GM23248 (cell line): ENCODE measurements at places on chromosomes 3 and 15.
A peak's percentile ranks its signal among the peaks of the same experiment; 100 is the strongest.

GRCh38 chr3:36487616-36488015, 107.3 kb downstream of the STAC start:
- DNase-seq = no peak
- H3K36me3 ChIP-seq = no peaks in the 10 kb centered on the region
- no peaks in the 10 kb centered on the region for H3K27me3 ChIP-seq
- H3K27ac ChIP-seq = no peak overlapping the region

- no peak overlapping the region for H3K27ac ChIP-seq
- no peaks in the 10 kb centered on the region for H3K27me3 ChIP-seq
- H3K4me3 ChIP-seq = no peak overlapping the region
Observed at GRCh38 chr3:111691293-111691909, 96.3 kb upstream of the ZBED2 start.

GRCh38 chr15:44102675-44103254, 92.3 kb downstream of the FRMD5 start:
- H3K36me3 ChIP-seq = no peaks in the 10 kb centered on the region
- H3K4me1 ChIP-seq = peaks cover 47% of the 10 kb centered on the region
- DNase-seq = peak; percentile 99
- no peaks in the 10 kb centered on the region for H3K27me3 ChIP-seq

DNA sequence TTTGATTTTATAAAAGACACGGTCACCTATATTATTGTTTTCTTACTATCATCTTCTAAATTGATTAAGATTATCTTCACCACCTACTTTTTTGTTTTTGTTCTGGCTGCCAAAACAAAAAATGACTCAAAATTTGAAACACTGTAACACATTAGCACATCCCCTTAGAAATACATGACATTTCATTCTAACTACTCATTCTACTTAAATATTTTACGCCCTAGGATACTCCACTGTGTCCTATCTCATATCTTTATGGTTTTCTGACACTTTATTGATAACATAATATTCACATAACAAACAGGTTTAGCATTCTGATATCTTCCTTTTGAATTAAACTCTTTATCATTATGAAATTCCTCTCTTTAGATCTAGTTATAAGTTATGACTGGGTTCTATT, 656.2 kb downstream of the GBE1 start:
- H3K36me3 ChIP-seq = no peaks in the 10 kb centered on the region
- H3K4me3 ChIP-seq = no peak overlapping the region
- H3K4me1 ChIP-seq = no peaks in the 10 kb centered on the region; the same call in 1 of the 2 replicates

DNA sequence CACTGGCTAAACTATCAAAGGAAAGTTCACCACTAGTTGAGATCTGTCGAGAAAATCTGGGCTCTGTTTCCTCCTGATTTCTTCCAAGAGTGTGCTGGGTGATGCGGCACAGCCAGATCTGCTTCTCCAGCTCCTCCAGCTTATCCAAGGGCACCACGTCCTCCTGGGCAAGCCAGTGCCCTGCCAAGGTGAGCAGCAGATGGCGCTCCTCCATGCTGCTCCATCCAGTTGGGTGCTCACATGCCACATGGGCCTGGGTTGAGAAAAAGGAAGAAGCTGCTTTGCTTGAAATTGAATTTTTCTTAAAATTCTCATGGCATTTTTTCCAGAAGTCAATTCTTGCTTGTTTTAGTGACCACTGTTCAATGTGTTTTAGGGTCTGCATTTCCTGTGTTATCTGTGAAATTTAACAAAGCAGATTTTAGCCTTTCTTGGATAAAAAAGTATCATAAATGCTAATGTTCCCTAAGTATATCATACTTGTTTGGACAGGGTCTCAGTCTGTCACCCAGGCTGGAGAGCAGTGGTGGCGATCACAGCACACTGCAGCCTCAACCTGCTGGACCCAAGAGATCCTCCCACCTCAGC, 47.3 kb downstream of the EIF3J start:
- H3K36me3 ChIP-seq = peaks cover 72% of the 10 kb centered on the region
- peak; percentile 45 for DNase-seq
- no peaks in the 10 kb centered on the region for H3K4me1 ChIP-seq
- H3K27me3 ChIP-seq = no peaks in the 10 kb centered on the region

DNA sequence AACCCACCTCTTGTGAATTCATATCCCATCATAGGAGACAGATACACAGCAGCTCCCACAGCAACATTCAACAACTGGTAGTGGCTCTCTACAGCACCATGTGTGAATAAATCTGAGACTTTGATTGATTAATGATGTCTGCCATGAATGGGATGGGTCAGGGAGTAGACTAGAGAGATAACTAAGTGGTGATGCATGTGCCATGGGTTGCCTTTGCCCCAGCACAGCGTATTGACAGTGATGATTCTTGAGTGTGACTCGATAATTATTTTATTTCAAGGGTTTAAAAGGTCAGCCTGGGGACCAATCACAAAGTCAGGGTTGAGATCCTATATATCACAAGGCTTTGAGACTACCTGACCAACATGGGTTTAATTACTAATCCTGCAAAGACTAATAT, 295.9 kb downstream of the PTPRG start:
- H3K36me3 ChIP-seq = no peaks in the 10 kb centered on the region
- H3K4me1 ChIP-seq = no peaks in the 10 kb centered on the region
- H3K4me3 ChIP-seq = no peak overlapping the region
- H3K27me3 ChIP-seq = no peaks in the 10 kb centered on the region
- DNase-seq = no peak

GRCh38 chr3:50210176-50210509, 5.1 kb downstream of the SLC38A3 start:
- no peak overlapping the region for H3K4me3 ChIP-seq
- DNase-seq = no peak
- peaks cover 7% of the 10 kb centered on the region; the same call in 1 of the 2 replicates for H3K4me1 ChIP-seq
- H3K27me3 ChIP-seq = no peaks in the 10 kb centered on the region; the same call in 1 of the 2 replicates
- no peaks in the 10 kb centered on the region for H3K36me3 ChIP-seq

- DNase-seq = no peak
- H3K36me3 ChIP-seq = no peaks in the 10 kb centered on the region
- no peak overlapping the region for H3K4me3 ChIP-seq
- peaks cover 10% of the 10 kb centered on the region for H3K4me1 ChIP-seq
- no peak overlapping the region for H3K27ac ChIP-seq
- H3K27me3 ChIP-seq = no peaks in the 10 kb centered on the region
Observed at GRCh38 chr3:73668391-73668790, 43.6 kb upstream of the PDZRN3 start.

DNA sequence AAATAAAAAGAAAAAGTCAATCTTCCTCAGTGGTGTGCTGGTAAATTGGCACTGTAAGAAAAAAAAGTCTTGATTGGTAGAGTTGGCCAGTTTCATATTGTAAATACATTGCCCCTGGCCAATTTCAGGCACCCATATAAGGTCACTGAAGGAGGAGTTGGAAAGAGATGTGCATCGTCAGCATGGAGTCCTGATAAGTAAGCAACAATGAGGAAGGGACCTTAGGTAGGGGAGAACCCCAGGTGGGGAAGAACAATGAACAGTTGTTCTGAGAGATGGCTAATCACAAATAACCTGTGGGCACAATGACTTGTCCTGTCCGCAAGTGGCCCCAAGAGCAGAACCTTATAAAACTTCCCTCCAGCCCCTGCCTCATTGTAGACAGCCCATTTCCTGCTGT, 8.6 kb upstream of the CYP8B1 start:
- H3K4me3 ChIP-seq = no peak overlapping the region
- H3K27ac ChIP-seq = no peak overlapping the region
- peaks cover 24% of the 10 kb centered on the region for H3K27me3 ChIP-seq
- no peak for DNase-seq
- no peaks in the 10 kb centered on the region for H3K36me3 ChIP-seq

DNA sequence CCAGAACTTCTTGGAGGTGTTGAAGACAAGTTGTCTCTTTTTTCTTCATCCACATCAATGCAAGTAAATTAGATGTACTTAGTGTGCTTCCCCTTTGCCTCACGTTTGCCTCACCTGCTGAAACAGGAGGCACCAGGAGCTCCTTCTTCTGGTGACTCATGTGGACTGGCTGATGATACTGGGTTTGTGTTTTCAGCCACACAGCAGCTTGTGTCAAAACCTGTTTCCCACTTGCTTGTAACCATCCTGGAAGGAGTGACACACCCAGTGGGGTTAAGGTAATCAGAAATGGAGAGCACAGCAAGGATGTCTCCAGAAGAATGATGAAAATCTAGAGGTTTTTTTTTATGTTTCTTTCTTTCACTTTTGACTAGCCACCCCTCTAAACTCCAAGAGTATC, 143.3 kb upstream of the RBMS3 start:
- no peak overlapping the region for H3K4me3 ChIP-seq
- no peaks in the 10 kb centered on the region for H3K27me3 ChIP-seq
- H3K4me1 ChIP-seq = peaks cover 23% of the 10 kb centered on the region

GRCh38 chr3:186277268-186277909, 84.6 kb downstream of the DGKG start:
- peaks cover 13% of the 10 kb centered on the region for H3K4me1 ChIP-seq
- H3K27ac ChIP-seq = no peak overlapping the region
- no peak overlapping the region for H3K4me3 ChIP-seq
- peaks cover 25% of the 10 kb centered on the region for H3K27me3 ChIP-seq
- DNase-seq = peak; percentile 85

- H3K4me1 ChIP-seq = no peaks in the 10 kb centered on the region
- peak; percentile 10 for DNase-seq
- H3K4me3 ChIP-seq = no peak overlapping the region
- H3K27ac ChIP-seq = no peak overlapping the region
- H3K36me3 ChIP-seq = no peaks in the 10 kb centered on the region
- no peaks in the 10 kb centered on the region for H3K27me3 ChIP-seq
Observed at GRCh38 chr3:74489050-74489792, 125.2 kb downstream of the CNTN3 start.

DNA sequence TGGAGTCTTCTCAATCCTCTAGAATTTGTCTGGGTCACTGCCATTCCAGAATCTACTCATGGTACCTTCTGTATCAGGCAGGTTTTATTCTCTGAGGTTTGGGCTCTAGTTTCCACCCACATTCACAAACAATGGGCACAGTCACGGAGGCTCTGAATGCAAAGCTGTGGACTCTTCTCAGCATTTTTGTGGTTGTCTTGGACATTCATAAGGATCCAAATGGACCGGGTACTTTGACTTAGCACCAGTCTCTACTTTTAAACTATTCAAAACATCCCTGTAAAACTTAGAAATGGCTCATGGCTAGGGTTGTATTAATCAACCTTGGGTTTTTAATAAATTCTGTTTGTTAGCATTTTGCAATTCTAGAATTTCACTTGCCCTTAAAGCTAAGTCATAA, 277.9 kb upstream of the THBS1 start:
- no peaks in the 10 kb centered on the region for H3K27me3 ChIP-seq
- no peak for DNase-seq

DNA sequence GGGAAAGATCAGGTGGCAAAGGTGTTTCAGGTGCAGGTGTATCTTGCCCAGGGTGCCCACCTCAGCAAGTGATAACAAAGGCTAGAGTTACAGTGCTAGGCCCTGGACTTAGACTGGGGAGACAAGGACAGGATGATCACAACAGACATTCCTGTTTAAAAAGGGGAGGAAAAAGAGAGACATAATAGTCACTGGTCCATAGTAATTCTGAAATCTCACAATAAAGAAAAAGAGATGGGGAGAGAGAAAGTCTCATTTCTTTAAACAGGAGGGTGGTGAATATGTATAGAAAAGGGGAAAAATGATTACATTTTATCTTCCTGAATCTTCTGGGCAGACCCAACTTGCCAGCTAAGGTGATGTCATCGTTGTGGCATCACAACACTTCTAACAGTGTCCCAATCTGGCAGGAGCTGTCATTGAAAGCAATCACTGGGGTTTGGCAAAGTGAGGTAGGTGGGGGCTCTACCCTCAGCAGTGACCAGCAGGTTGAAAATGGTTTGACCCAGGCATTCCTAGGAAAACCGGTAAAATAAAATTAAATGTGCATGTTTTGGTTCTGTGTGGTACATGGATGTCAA, 99.5 kb downstream of the ZNF621 start:
- H3K36me3 ChIP-seq = no peaks in the 10 kb centered on the region
- no peaks in the 10 kb centered on the region for H3K27me3 ChIP-seq
- DNase-seq = no peak
- H3K27ac ChIP-seq = no peak overlapping the region
- H3K4me3 ChIP-seq = no peak overlapping the region

- H3K4me3 ChIP-seq = no peak overlapping the region
- H3K36me3 ChIP-seq = peaks cover 40% of the 10 kb centered on the region
- H3K4me1 ChIP-seq = peaks cover 18% of the 10 kb centered on the region
- no peaks in the 10 kb centered on the region for H3K27me3 ChIP-seq
- DNase-seq = no peak
Observed at GRCh38 chr15:68188647-68189046, 16.5 kb downstream of the CALML4 start.

GRCh38 chr3:147361454-147362420, 44.6 kb downstream of the ZIC4 start:
- no peaks in the 10 kb centered on the region for H3K36me3 ChIP-seq
- DNase-seq = peak; percentile 41
- no peak overlapping the region for H3K27ac ChIP-seq
- H3K4me1 ChIP-seq = no peaks in the 10 kb centered on the region

GRCh38 chr3:189108735-189109134, 63.0 kb upstream of the TPRG1 start:
- H3K36me3 ChIP-seq = no peaks in the 10 kb centered on the region
- no peaks in the 10 kb centered on the region for H3K4me1 ChIP-seq
- no peak overlapping the region for H3K27ac ChIP-seq
- H3K4me3 ChIP-seq = 0 out of 2 replicates have a peak overlapping the region, but pooled peaks have one; percentile 17

- no peak for DNase-seq
- H3K27me3 ChIP-seq = no peaks in the 10 kb centered on the region
- no peak overlapping the region for H3K27ac ChIP-seq
- H3K36me3 ChIP-seq = no peaks in the 10 kb centered on the region
- no peak overlapping the region for H3K4me3 ChIP-seq
Observed at GRCh38 chr3:37646865-37647264, 214.8 kb upstream of the CTDSPL start.

GRCh38 chr3:31981206-31982181, at the start of the genes OSBPL10 and ZNF860:
Gene OSBPL10, minus strand, starts transcription at chr3:31981262. Its CDS starts 83 bp downstream, at chr3:31981179.
Gene ZNF860, plus strand, starts transcription at chr3:31981750. Its CDS starts 7,330 bp downstream, at chr3:31989080.
- peak; percentile 83 for DNase-seq
- no peak within 1 kb of the TSS for H3K27ac ChIP-seq
- no peaks in the 10 kb centered on the region for H3K36me3 ChIP-seq
- no peaks in the 10 kb centered on the region for H3K27me3 ChIP-seq
- peak within 1 kb of the TSS; percentile 78 for H3K4me3 ChIP-seq

DNA sequence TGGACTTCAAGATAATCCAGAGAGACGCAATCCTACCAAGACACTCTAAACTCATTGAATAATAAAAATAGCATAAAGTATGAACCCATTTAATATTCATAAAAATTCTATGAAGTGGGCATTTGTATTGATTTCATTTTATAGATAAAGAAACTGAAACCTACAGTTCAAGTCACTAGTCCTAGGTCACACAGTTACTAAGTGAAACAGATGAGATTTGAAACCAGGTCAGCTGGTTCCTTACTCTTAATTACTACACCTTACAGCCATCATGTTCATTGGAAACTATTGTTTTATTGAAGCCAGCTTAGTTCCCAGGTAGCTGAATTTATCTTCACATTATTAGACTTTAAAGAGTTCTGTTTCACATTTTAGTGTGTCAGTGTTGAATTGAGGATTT, 158.7 kb downstream of the EPHA3 start:
- H3K27ac ChIP-seq = no peak overlapping the region
- no peaks in the 10 kb centered on the region for H3K4me1 ChIP-seq
- H3K27me3 ChIP-seq = no peaks in the 10 kb centered on the region
- DNase-seq = no peak
- no peak overlapping the region for H3K4me3 ChIP-seq

- no peaks in the 10 kb centered on the region for H3K4me1 ChIP-seq
- no peak overlapping the region for H3K27ac ChIP-seq
- H3K4me3 ChIP-seq = no peak overlapping the region
- no peak for DNase-seq
Observed at GRCh38 chr3:38543586-38543985, 47.4 kb downstream of the EXOG start.
